Dorsolateral prefrontal cortex (tissue), 122 donors: ENCODE measurements at places on chromosomes 1 and 21.

DNA sequence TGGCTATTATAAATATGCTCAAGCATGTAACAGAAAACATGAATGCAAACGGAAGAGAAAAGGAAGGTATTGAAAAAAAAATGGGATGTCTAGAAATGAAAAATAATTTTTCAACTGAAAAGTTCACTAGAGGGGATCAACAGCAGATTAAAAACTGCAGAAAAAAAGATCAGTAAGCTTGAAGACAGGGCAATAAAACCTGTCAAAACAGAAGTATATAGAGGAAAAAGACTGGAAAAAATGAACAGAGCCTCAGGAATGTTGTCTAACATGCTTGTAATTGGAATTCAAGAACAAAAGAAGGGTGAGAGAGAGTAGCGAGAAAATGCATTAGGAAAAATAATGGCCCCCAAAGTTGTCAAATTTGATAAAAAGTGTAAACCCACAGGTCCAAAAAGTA, 29.6 kb downstream of the CRYAA start:
- no peak for DNase-seq

DNA sequence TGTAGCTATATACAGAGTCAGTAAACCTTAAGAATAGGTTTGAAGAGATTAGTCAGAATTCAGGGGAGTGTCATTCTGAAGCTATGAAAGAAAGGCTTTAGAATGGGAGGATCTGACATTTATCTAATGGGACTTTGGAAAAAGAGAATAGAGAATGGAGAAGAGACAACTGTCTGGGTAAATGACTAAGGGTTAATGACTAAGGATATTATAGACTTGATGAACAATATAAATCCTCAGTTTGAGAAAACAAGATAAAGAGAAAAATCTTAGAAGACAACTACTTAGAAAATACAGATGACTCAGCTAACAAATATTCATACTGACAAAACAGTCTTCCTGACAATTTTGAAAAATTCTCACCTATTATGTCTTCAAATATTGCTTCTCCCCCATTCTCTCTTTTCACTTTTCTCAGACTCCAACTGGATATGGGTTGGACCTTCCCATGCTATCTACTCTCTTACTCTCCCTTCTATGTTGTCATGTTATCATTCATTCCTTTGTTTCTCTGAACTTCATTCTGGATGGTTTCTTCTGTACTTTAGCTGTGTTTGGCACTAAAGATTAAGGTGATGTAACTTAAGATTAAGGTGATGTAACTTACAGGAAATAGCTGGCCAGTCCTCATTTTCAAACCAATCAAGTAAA, 20.4 kb downstream of the SLC16A1 start:
- DNase-seq = no peak

DNA sequence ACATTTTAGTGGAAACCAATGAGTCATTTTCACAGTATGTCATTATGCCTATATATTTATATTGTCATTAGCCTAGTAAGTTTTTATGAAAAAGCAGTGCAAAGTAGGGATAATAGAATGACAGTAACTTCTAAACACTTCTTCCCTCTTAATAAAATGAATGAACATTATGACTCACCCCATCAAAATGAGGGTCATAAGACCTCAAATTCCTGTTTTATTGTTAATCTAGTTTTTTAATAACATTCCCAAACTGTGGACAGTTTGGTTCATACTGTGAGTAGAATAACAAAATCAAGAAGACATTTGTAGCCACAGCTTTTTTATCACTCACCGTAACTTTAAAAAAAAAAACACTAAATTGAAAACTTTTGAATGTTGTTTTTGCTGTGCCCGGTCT, 160.5 kb downstream of the LRRC40 start:
- DNase-seq = no peak

GRCh38 chr21:14991957-14992356, 72.8 kb downstream of the NRIP1 start:
- DNase-seq = no peak

DNA sequence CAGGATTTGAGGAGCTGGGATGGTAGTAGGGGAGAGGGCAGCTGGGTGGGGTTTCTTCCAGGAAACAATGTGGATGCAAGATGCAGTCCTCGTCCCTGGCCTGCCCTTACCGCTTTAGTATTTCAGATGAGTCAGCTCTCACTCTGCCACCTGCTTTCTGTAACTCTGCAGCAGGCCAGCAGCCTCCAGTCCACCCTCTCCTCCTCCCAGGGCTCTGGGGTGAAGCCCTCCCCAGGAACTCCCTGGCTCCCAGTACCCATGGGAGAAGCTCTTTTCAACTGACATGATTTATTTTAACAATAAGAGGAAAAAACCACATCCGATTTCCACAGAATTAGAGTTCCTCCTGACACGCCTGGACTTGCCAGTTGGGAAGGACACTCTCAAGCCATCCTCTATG, 39.0 kb upstream of the IL20 start:
- no peak for DNase-seq

- DNase-seq = peak; percentile 62
Observed at GRCh38 chr1:15489052-15489736, 13.3 kb downstream of the CELA2B start.

DNA sequence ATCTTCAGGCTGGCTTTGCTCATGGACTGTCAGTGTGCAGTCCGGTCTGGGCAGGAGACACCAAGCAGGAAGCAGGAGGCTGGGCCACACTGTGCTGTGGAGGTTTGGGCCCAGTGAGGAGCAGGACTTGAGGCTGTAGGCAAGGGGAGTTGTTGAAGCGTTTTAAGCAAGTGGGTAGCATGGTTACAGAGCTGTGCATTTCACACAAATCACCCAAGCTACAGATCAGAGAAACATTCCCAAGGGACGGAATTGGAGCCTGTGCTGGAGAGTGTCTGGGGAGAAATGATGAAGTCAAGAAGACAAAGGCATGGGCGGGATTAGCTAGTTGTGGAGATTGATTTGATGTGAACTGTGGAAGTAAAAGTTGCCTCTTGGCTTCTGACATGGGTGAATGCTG, 60.9 kb downstream of the KIF21B start:
- DNase-seq = no peak
